ENCODE measurements at places on chromosomes 6 and 20.

DNA sequence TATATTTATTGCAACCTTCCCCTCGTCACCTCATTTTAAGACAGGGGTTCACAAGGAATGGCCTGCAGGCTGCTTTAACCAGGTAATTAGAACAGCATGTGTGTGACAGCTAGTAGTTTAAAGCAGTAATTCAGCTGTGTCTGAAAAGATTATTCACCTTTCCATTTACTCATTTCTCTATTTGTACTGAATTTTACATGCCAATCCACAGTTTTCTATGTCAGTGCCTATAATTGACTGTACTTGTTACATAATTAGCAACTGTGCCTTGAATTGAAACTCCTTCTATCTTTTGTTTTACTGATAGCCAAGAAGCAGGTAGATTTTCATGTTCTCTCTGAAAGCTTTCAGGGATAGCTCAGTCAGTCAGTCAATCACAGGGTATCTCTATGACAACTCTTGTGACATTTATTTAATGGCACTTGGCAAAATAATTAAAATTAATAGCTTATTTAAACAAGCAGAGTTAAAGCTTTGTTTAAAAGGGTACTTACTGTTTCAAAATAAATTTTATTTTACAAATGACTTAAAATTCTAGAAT, 214.0 kb downstream of the ZFAND3 start:
- no peak for DNase-seq

DNA sequence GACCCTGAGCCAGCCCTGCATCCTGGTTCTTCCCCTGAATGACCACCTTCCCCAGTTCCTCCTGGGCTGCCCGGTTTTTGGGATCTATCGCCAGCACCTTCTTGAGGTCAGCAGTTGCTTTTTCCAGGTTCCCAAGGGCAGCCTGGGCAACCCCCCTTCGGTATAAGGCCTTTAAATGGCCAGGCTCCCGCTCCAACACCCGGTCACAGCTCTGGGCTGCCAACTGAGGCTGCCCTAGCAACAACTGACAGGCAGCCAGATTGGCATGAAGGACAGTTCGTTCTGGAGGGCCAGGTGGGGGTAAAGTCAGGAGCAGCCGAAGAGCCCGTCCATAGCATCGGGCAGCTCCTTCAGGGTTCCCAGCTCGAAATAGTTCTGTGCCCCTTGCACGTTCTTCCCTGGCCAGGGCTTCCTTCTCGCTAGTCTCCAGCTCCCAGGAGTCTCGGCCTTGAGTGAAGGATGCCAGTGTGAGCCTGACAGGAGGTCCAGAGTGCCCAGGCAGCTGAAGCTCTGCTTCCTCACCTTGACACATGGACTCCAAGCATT, 778 bp upstream of the ATF6B start:
- DNase-seq, result no peak

DNA sequence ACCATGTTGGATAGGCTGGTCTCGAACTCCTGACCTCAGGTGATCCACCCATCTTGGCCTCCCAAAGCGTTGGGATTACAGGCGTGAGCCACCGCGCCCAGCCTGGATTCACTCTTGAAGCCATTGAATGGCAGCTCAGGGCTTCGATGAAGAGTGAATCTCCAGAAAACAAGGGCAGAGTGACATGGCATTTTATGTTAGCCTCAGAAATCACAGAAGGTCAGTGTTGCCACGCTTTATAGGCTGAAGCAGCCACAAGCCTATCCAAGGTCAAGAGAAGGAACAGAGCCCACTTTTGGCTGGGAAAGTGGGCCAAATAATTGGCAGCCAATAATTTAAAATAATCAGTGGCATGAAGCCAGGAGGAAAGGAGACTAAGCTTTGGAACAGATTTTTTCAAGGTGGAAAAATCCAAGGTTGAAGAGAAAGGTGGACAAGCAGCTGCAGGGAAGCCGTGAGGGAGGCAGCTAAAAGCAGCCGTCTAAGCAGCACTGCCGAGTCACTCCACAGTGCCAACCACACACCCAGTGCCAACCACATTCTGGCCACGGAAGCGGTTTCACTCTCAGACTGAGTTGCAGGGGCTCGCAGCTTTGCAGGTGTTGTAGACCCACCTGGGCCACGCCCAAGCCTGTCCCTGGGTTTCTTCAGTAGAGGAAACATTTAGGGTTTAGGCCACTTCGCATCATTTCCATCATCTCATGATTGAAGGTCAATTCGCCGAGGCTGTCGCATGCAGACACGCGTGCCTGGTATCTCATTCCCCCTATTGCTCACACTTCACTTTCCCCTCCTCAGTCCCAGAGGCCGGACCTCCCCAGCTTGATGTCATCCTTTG, 17.4 kb upstream of the AVP start:
- DNase-seq, result no peak

DNA sequence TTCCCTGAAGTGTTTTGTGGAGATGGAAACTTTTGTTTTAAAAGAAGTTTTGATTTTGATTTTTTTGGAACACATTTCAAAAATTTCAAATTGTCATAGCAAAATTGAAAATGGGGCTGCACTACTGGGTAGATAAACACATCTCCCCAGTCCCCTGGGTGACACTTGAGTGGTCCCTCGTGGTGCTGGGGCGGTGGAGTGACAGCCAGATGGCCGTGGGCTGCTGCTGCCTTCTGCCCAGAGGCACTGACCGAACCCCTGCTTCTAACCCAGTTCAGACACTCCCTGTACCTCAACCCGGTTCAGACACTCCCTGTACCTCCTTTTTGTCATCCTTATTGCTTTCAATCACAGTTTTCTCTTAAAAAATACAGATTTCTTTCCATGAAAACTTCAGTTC, 69.9 kb upstream of the SYNJ2 start:
- no peak for DNase-seq

DNA sequence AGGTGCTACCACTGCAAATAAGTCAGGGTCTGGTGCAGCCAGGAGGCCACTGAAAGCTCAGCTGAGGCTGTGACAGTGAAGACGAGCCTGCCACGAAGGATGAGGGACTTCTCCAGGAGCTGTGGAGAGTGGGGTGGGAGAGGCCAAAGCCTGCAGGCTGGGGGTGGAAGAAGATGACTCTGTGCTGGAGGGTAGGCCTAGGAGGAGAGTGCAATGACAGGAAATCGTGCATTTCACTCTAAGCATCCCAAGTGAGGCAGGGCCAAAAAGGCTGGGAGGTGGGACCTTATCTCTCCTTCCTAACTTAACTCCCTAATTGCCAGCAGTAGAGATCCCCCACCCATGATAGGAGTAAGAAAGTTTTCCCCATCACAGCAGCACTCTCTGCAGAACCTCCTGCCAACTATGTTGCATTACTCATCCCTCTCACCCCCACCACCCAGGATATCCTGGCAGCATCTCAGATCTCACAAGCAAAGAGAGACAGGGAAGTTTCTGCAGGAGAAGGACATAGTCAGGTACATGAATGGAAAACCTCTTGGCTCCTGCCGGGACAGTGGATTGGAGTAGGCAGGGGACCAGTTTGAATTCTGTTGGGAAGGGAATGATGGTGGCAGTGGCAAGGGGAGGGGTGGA, 466.2 kb downstream of the CDH26 start:
- DNase-seq, result no peak

DNA sequence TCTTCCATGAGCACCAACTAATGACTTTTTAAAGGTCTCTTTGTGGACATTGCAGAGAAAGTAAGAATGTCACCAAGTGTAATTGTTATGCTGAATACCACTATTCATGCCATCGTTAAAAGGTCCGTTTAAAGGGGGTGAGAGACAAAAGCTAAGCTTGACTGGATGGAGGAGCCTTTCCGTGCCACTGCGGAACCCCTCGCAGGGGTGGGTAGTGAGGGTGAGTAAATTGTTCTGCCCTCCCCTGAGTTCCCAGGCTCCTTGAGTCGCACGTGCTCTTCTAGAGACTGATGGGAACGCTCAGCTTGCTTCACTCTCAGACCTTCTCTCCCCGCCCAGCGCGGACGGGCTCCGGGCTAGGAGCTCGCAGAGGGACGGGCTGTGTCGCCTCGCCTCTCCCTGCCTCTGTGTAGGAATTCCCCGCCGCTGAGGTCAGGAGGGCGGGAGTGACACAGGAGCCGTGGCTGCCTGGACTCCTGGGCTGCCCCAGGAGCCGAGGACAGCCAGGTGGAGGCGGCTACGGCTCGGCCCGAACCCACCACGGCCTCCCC, 314.8 kb upstream of the QKI start:
- DNase-seq, result no peak

- no peak for DNase-seq
Observed at GRCh38 chr20:12882832-12883506, 125.8 kb upstream of the SPTLC3 start.

DNA sequence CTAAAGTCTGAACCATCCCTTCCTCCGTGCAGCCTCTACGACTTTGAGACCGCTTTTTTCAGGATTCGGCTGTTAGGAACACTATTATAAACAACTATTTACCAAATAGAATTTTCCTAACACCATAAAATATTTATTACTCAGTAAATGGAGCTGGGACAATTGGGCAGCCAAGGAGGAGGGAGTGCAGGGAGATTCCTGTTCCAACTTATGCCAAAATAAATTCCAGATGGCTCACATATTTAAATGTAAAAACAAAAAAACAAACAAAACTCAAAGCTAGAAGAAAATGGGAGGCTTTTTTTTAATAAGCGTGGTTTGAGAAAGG, 48.1 kb downstream of the TCP11 start:
- no peak for DNase-seq

DNA sequence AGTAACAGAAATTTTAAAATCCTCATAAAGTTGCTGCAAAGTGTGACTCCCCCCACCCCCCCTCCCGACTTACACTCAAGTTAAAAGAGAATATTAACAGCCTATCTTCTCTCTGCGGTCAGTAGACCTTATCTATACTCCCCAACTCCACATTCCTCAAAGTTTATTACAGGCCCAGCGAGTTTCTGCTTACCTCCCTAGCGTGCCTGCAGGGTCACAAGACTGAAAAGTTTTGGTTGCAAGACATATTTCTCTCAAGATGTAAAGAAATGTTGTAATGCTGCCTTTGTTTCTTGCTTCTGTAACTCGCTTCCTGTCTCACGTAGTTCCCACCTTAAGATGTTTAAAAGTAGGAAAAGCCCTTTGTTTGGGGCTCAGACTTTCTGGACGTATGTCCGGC, 699.6 kb downstream of the PHF3 start:
- DNase-seq, result no peak

GRCh38 chr6:170072246-170072645, 218.6 kb downstream of the DLL1 start:
- no peak for DNase-seq

DNA sequence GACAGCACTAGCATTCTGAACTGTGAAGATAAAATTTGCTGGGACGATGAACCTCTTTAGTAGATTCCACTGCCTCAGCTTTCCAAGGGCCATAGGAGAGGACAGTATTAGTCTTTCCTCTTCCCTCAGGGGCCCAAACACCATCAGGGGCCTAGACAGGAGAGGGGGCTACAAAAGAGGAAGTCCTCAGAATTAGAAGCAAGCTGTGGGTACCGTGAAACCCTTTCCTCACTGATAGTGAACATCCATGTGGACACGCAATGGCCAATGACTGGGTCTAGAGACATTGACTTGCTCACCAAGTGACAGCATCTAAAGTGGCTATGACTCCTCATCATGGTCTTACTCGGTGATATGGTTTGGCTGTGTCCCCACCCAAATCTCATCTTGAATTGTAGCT, 68.1 kb upstream of the UST start:
- no peak for DNase-seq

DNA sequence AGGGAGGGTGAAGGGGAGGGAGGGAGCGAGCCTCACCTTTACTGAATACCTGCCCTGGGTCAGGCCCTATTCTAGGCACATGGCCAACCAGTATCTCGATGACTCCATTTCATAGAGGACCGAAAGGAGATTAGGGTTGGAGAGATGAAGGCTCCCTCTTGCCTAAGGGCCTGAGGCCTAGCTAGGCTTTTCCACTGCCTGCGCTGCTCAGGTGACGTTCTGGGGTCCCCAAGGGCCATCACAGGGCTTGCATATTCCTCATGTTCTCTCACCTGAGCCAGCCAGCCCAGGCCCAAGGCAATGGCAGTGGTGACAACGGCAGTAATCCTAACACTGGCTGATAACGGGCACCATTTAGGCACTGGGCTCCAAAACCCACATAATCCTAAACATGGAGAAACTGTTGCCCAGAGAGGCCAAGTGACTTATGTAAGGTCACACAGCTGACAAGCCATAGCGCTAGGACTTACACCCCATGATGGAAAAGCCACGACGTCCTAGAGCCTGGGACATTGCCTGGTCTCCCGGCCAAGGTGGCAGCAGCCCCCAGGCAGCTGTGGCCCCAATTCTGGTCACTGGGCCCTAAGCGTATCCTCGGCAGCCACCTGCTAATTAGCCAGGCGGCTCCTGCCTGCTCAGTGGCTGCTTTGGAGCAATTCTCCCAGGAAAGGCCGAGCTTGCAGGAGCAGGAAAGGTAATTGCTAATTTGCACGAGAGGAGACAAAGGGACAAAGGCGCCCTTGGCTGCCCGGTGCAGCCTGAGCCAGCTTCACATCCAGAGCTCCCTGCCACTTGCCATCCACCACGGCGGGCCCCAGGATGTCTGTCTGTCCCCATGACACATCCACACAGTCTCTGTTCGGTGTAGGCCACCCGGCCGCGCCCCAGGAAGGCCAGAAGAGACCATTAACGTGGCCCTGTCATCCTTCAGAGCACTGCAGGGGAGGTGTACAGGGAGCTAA, 21.5 kb downstream of the NOL4L start:
- DNase-seq, result no peak

DNA sequence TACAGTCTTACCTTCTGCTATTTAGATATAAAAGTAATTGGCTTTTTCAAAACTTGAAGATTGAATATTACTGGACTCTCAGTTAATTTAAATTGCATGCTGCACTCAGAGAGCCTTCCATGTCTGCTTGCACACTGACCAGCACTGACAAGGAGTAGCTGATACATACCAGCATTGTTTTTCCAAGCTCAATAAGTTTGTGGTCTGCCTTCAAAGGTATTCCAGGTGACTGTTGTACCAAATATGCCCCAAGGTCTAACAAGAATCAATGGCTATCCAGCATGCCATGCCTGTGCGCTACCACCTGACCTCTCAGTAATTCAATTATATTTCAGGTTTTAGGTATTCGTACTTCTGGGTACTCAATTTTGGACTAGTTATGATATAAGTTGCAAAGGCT, 30.0 kb downstream of the BEND6 start:
- DNase-seq, result no peak

- no peak for DNase-seq
Observed at GRCh38 chr20:14865169-14865568, 527.8 kb upstream of the FLRT3 start.

DNA sequence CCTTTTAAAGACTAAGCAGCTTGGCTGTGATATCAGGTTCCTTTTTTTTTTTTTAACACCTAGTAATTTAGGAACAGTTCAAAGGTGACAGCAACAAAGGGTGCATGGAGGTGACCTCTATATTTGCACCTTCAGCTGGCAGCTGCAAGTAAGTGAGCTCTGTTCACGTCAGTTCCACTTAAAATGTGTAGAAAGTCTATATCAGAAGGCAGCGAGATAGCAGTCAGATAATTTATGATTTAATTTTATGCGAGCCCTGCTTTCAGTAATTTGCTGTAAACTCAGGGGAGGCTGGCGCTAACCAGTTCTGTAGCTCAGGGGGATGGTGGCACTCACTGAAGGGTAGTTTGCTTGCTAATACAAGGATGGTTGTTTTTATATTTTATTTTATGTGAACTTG, 602.8 kb upstream of the MMS22L start:
- no peak for DNase-seq

GRCh38 chr6:154343473-154344308, 12.9 kb downstream of the IPCEF1 start:
- peak; percentile 70 for DNase-seq

- DNase-seq, result no peak
Observed at GRCh38 chr6:22041797-22042480, 254.9 kb downstream of the PRL start.

Measured in DMS 273 treated with DMSO at 0.1 percent for 48 hours (cell line).